EL (cell line): ENCODE measurements at places on chromosomes 12 and 14.

GRCh38 chr14:101116065-101116464 lies 212.5 kb upstream of the RTL1 start:
- DNase-seq = no peak

- DNase-seq = no peak
Observed at GRCh38 chr12:116161588-116161987, 115.9 kb downstream of the MED13L start.

DNA sequence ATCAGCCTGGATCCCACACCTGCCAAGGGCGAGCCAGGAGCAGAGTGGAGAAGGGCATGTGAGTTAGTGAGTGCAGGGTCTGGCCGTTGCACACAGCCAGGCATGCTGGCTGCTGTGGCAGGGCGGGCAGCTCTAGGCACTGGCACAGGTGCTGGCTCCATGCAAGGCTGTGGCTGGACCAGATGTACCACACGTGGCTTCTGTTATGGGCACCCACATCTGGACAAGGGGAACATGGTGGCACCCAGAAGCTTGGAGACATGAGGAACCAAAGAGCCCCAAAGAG lies 20.1 kb downstream of the SERPINA3 start:
- DNase-seq = no peak

GRCh38 chr14:72942934-72943333 lies 16.7 kb downstream of the DCAF4 start:
- DNase-seq = no peak

DNA sequence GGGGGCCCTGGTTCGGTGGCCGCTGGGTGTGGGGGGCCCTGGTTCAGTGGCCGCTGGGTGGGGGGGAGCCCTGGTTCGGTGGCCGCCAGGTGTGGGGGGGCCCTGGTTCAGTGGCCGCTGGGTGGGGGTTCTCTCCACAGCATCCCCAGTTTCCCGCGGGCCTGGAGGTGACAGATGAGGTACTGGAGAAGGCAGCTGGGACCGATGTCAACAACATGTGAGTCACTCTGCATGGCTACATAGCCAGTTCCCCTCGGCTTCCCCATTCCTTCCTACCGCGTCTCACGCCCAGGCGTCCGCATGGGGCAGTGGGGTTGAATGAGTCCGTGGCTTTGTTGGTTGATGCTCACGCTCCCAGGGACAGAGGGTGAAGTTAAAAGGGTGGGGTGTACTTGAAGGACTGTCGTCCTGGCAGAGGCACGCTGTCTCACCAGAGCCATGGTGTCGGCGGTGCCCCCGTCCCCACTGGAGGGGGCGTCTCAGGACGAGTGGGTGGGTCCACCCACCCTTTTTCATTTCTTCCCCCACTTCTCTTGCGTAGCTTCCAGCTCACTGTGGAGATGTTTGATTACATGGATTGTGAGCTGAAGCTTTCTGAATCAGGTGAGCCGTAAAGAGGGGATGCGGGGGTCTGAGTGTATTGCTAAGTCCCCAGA lies 15.6 kb downstream of the HIP1R start:
- peak; percentile 67 for DNase-seq

GRCh38 chr14:101875727-101876554 lies 88.4 kb upstream of the DYNC1H1 start:
- DNase-seq = no peak

- no peak for DNase-seq
Observed at GRCh38 chr14:69315301-69315700, 55.3 kb downstream of the GALNT16 start.

DNA sequence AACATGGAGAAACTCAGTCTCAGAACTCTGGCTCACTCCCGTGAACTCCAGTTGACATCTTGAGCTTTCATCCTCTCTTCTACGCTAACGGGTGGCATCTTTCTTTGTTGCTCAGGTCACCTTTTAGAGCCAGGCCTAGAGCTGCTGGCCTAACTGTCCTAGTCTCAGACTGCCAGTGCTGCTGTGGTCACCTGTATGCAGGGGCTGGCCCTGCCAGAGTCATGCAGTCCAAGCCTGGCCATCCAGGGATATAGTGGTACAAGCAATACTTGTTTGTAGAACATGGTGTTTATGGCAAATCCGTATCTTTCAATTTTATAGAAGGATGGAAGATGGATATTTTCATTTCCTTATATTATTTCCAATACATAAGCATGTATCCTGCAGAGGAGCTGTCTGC lies 117.2 kb downstream of the PELI2 start:
- DNase-seq = no peak

GRCh38 chr14:59147007-59147406 lies 41.5 kb upstream of the DAAM1 start:
- no peak for DNase-seq

GRCh38 chr12:117889098-117889497 lies 79.7 kb downstream of the KSR2 start:
- no peak for DNase-seq

DNA sequence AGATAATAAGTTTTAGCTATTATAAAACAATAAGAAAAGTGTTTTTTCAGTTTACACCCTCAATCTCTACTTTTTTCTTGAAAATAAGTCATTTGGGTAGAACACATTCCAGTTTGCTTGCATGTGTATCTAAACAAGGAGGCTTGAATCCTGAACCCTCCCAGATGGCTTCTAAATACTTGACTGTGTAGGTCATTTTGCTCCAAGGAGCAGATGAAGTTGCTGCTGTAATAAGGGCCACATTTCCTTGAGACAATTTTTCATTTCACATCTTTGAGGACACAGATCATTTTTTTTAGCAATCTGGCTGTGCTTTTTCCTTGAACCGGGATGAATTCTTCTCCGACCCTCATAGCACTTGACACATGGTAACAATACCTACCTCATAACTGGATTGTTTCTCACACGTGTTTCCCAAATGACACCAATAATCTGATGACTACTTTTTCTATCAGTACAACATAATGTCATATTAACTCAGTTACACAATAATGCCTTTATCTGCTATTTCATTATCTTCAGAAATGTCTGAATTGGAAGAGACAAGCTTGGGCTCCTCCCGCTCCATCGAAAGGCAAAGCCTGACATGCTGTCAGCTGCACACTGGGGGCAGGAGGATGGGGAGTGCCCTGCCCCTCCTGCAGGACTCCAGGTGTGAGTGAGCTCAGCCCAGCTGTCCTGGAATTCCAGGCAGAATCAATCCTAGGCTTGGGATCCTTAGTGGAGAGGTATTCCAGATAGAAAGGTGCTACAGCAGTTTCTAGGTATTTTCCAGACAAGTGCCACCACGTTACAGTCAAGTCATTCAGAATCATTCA lies 30.9 kb downstream of the GPHB5 start:
- DNase-seq = peak; percentile 48

DNA sequence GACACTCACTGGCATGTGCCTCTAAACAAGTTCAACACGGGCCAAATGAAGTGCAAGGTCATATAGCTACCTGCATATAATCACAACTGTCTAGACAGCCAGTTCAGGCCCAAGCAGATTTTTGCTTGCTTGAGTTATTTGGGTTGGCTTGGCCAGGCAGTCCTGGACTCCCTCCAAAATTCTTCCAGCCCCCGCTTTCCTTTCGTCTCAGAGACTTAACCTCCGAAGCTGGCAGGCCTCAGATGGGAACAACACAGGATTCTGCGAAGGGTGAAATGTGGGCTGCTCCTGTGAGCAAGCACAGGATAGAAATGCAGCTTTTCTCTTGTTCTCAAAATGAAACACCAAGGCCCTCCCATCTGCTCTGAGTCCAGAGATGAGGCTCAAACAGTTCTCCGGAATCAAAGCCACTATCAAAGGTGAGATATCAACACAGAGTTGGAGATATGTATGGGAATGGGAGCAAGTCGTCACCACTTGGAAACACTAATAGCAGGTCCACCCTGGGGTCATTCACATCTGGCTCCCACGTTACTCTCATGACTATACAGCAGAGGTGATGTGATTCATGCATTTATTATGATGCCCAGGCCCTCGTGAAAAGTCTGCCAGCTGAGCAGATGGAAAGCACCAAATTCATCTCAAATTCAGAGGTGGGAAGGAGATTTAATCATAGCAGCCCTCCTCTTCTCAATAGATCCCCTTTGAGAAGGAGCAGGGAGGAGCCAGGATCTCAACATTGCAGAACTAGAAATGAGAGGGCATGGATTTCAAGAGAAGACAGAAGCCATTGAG lies 389.8 kb downstream of the NUAK1 start:
- DNase-seq = peak; percentile 31

DNA sequence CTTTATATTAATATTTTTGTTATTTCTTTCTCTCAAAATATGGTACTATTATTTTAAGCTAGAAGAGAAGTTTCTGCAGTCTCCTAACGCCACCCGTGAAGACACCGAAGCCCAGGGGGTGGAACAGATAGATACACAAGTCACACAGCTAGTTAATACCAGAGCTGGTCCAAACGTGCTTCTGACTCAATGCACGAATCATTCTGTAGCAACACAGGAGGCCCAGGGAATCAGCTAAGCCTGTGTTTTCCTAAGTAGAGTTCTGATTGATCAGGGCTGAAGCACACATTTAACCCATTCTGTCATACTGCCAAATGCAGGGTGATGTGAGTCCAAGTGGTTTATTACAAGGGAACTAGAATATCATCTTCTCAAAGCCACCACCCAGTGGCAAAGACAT lies 116.9 kb upstream of the PWP1 start:
- DNase-seq = no peak

GRCh38 chr14:94077111-94077821 lies 3.7 kb downstream of the DDX24 start:
- no peak for DNase-seq

- peak; percentile 57 for DNase-seq
Observed at GRCh38 chr12:96578526-96579125, 89.2 kb downstream of the CFAP54 start.

DNA sequence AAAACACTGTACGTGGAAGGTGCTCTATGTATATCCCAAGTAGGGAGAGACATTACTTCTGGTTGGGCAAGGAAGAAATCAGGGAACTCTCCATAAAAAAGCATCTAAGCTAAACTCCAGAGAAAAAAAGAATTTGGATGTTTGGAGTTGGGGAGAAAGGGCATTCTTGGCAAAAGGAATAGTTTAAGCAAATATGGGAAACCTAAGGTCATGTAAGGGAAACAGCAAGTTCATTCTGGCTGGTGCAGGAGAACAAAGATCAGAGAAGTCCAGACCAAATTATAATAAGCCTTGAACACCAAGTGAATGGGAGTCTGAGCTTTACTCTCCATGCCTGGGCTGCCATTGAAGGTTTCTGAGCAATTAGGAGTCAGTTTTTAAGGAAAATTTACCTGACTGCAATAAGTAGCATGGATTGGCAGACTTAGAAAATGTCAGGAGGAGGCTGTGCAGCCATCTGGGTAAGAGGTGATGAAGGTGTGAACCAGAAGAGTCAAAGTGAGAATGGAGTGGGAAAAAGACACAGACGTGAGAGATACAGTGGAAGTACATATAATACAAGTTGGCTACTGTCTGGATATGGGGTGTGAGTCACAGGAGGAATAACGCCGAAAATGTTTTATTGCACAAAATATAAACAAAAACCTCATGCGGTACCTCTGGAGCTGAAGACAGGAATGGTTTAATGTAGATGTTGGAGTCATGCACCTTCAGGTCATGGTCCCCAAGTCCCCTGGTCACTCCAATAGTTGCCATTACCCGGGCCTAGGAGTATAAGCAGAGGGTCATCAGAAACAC lies 222.6 kb downstream of the MON2 start:
- peak; percentile 44 for DNase-seq

- peak; percentile 2 for DNase-seq
Observed at GRCh38 chr12:91276509-91276908, 93.9 kb upstream of the DCN start.

GRCh38 chr14:75310295-75311111 lies 31.9 kb downstream of the FOS start:
- peak; percentile 71 for DNase-seq

DNA sequence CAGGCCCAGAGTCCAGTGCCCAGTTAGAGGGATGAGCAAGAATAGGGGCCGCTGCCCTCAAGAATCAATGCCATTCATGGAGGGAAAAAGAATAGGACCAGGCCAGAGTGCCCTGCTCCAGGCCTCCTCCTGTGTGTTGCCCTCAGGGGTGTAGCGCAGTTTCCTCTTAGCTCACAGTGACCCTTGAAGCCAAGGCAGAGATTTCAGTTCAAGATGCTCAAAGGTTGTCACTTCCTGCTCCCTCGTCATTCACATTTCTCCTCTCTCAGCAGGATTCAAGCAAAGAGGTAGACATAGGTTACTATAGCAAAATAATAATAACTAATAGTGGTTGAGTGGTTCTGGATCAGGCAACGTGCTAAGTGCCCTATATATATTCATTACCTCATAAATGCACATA lies 55.1 kb upstream of the PELI2 start:
- no peak for DNase-seq

DNA sequence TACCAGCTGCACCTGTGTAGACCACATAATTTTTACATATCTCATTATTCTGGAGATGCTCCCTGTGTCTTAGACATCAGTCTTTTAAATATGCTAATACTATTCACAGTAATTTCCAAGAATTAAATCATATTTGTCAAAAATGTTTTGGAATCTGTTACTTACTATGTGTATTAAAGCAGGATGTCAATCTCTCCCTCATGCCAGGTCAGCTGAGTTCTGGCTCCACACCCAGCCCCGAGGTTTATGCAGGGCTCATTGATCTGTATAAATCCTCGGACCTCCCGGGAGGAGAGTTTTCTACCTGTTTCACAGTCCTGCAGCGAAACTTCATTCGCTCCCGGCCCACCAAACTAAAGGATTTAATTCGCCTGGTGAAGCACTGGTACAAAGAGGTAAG lies 27.9 kb downstream of the OAS2 start:
- DNase-seq = no peak

GRCh38 chr12:132386926-132387497 lies 57.6 kb upstream of the GALNT9 start:
- no peak for DNase-seq

DNA sequence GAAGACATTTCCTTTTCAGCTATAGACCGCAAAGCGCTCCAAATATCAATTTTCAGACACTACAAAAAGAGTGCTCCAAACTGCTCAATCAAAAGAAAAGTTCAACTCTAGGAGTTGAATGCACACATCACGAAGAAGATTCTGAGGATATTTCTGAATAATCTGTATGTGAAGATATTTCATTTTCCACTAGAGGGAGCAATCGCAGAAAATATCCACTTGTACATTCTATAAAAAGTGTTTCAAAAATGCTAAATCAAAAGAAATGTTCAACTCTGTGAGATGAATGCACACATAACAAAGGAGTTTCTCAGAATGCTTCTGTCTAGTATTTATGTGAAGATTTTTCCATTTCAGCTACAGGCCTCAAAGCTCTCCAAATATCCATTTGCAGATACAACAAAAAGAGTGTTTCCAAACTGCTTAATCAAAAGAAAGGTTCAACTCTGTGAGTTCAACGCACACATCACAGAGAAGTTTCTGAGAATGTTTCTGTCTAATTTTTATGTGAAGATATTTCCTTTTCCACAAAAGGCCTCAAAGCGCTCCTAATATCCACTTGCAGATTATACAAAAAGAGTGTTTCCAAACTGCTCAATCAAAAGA lies 643.8 kb upstream of the ALG10B start:
- DNase-seq = no peak

DNA sequence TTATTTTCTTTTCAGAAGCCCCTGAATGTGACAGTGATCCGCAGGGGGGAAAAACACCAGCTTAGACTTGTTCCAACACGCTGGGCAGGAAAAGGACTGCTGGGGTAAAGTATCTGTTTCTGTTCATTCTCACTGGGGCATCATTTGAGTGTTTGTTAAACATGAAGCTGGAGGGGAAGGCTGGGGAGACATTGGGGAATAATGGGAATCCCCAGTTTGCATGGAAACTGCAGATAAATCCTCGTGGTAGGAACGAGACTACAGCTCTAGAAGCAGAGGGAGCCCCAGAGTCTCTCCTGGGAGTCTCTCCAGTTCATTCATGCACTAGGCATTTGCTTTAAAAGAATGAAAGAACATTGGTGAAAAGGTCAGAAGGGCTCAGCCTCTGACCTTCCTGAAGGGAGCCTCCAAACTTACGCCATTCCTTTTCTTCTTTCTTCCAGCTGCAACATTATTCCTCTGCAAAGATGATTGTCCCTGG lies 2.5 kb upstream of the CFAP251 start:
- DNase-seq = no peak
